Calu3 (cell line): ENCODE measurements at places on chromosomes 16 and 17. TPM values are rescaled to one million over a fixed set of nuclear protein-coding genes. Genes with fewer than 3 reads are reported as not detected.

DNA sequence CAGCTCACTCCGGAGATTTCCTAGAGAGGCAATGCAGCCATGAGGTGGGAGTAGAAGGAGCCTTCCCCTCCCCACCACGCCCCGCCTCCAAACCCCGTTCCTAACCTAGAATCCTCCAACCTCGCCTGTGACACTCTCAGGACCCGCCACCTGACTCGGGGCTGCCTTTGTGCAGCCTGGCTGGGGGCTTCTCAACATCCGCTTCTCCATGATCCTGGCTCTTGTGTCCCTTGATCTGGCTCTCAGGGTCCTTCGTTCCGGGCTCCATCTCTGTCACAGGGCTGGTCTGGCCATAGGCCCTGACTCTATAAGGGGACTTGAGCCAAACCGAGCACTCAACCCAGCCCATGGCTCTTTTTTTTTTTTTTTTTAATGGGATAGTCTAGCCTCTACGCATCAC, 24.3 kb downstream of the CDRT15 start:
- peak overlapping the region; percentile 40 for H3K27ac ChIP-seq
- H3K4me3 ChIP-seq = no peak overlapping the region
- peaks cover 23% of the 10 kb centered on the region for H3K4me1 ChIP-seq
- H3K36me3 ChIP-seq = peaks cover 14% of the 10 kb centered on the region
- DNase-seq = no peak

DNA sequence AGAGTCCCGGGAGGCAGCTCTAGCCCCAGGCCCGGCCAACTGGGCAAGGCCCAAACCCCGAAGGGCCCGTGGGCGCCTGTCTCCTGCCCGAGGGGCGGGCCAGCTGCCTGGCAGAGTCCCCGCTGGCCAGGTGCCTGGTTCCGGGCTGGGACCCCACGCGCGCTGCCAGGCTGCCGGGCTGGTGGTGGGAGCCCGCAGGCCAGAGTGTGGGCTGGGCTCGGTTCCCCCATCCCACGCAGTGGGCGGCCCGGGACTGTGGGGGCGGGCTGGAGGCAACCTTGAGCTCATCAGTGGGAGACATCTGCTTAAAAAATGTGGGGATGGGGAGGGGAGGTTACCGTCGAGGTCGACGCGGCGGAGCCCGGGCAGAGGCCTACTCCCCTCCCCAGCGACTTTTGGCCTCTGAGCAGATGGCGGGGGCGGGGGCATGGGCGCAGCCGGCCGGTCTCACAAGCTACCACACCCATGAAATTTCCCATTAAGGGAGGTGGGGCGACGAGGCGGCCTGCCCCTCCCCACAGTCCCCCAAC, 176.4 kb upstream of the GSE1 start:
- no peaks in the 10 kb centered on the region for H3K36me3 ChIP-seq
- H3K27ac ChIP-seq = no peak overlapping the region
- peaks cover 75% of the 10 kb centered on the region for H3K27me3 ChIP-seq
- no peak overlapping the region for H3K4me3 ChIP-seq

ABCA9 gene
- total RNA-seq = not detected in 2 replicates

DNA sequence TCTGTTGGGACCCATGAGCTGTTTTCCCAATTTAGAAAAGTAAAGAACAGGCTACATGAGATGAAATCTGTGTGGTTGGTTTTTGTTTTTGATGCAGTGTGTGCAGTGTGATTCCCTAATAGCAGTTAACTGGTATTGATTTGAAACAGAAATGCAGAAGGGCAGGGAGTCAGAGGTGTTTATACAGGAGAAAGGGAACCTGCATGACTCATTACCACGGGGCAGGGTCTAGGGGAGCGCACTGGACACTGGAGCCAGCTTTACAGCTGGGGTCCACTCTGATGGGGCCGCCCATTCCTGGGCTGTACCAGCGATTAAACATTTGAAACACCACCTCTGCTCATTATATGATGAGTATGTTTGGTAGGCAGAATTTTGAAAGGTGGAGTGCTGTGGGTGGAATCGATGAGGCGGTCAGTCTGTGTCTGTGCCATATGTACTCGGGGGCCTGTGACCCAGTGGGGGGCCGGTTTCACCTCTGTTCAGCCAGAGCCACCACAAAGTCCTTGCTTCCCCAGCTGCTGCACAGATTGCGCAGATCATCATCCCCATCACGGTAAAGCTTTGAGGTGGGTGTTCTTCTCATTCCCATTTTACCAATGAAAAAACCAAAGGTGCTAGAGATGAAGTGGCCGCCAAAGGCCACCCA, 142.5 kb downstream of the CMIP start:
- H3K4me1 ChIP-seq = peaks cover 68% of the 10 kb centered on the region
- peak overlapping the region; percentile 54 for H3K27ac ChIP-seq
- DNase-seq = peak; percentile 62
- no peaks in the 10 kb centered on the region for H3K27me3 ChIP-seq
- H3K4me3 ChIP-seq = peak overlapping the region; percentile 43
- H3K36me3 ChIP-seq = peaks cover 28% of the 10 kb centered on the region

DNA sequence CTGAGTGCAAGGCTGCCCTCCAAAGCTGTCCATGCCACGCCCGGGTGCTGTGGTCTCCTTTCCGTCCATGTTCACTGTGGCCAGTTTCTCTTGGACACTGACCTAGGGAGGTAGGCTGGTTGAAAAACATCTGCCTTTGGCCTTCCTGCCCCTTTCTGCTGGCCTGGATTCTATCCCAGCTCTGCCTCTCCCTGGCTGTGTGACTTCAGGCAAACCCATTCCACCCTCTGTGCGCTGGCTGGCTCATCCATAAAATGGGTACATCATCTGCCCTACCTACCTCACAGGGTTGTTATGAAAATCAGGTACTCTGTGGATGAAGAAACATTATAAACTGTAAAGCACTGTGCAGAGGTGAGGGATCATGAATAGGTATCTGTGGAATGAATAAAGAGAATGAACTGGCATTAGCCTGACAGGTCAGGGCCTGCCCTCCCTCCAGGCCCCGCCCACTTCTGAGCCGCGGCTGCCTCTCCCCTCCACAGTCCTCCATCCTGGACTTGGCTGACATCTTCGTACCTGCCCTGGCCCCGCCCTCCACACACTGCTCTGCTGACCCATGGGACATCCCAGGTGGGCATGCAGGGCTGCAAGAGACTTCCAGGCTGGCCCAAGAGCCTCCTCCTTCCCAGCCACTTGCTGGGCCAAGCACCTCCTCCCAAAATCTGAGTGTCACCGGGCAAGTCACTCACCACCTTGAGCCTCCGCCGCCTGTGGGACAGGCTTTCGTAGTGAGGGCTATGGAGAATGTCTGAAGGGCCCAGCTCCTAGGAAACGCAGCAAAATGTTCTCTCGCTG, 7.0 kb upstream of the SPATA20 start:
- DNase-seq = peak; percentile 42
- no peaks in the 10 kb centered on the region for H3K27me3 ChIP-seq
- peaks cover 55% of the 10 kb centered on the region for H3K4me1 ChIP-seq
- no peak overlapping the region for H3K27ac ChIP-seq
- no peak overlapping the region for H3K4me3 ChIP-seq

DNA sequence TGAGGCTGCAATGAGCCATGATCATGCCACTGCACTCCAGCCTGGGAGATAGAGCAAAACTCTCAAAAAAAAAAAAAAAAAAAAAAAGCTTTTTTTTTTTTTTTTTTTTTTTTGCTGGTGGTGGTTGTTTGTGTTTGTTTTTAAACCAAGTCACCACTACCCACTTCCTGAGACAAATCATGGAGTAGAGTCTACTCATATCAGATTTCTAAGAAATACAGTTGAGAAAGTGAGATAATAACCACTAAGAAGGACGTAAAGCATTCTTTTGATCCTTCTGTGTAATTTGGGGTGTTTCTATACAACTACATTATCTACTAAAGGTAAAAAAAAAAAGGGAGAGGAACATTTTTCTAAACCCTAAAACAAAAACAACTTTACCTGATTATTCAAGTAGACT, 38.0 kb downstream of the AXIN2 start:
- no peaks in the 10 kb centered on the region for H3K4me1 ChIP-seq
- H3K27ac ChIP-seq = no peak overlapping the region
- no peak overlapping the region for H3K4me3 ChIP-seq

DNA sequence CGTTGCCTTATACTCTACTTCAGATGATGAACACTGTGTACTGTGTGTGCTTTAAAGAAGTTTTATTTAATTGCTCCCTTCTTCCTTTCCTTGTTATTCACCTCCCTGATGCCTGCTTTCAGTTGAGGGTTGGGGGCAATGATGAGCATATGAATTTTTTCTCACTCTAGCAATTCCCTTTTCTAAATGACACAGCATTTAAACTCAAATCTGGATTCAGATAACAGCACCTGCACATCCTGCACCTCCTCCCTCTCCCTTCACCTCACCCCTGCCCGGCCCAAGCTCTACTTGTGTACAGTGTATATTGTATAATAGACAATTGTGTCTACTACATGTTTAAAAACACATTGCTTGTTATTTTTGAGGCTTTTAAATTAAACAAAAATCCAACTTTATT, 13.0 kb upstream of the PNPO start:
- peaks cover 23% of the 10 kb centered on the region for H3K36me3 ChIP-seq
- no peak for DNase-seq
- H3K27ac ChIP-seq = peak overlapping the region; percentile 3
- H3K4me1 ChIP-seq = no peaks in the 10 kb centered on the region

CMTM2 gene
- 0.92 and 0.95 TPM in 2 replicates for total RNA-seq

- no peak overlapping the region for H3K4me3 ChIP-seq
- H3K4me1 ChIP-seq = no peaks in the 10 kb centered on the region
- H3K36me3 ChIP-seq = no peaks in the 10 kb centered on the region
Observed at GRCh38 chr17:228951-229708, 47.7 kb upstream of the DOC2B start.

DNA sequence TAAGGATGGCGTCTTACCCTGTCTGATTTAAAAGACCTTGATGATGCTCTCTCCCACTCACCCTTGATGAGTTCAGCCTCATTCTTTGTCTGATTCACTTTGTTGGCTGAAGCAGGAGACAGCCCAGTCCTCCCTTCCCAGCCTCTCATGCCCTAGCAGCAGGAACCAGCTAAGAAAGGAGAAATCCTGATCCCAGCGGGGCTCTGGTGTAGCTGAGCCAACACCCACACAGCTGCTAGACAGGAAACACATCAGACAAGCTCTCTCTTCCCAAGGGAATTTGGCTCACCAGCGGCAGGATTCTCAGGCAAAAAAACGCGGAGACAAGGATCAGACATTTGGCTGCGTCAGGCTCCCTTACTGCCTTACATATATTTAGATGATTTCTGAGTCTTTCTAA, 211.5 kb downstream of the CDH11 start:
- no peaks in the 10 kb centered on the region for H3K27me3 ChIP-seq
- H3K4me3 ChIP-seq = no peak overlapping the region
- no peaks in the 10 kb centered on the region for H3K4me1 ChIP-seq
- H3K36me3 ChIP-seq = no peaks in the 10 kb centered on the region

DNA sequence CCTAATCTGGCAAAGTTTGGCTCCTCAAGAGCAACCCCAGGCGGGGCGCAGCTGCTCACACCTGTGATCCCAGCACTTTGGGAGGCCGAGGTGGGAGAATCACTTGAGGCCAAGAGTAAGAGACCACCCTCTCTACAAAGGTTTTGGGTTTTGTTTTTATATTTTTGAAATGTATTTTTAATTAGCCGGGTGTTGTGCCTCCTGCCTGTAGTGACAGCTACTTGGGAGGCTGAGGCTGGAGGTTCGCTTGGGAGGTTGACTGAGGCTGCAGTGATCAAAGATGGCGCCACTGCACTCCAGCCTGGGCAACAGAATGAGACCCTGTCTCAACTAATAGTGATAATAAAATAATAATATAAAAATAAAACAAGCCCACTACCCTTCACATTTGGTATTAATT, 756 bp upstream of the USP7 start:
- H3K27me3 ChIP-seq = no peaks in the 10 kb centered on the region
- no peak overlapping the region for H3K27ac ChIP-seq
- H3K4me3 ChIP-seq = peak overlapping the region; percentile 99
- H3K4me1 ChIP-seq = peaks cover 28% of the 10 kb centered on the region
- no peak for DNase-seq
- peaks cover 39% of the 10 kb centered on the region for H3K36me3 ChIP-seq

TSNAXIP1 gene
- total RNA-seq = 1.0 and 1.3 TPM in 2 replicates

MMP28 gene
- not detected in 2 replicates for total RNA-seq

HIC1 gene
- total RNA-seq = 0.61 and 1.2 TPM in 2 replicates

PRR15L gene
- total RNA-seq = 30.2 and 49.1 TPM in 2 replicates

DNA sequence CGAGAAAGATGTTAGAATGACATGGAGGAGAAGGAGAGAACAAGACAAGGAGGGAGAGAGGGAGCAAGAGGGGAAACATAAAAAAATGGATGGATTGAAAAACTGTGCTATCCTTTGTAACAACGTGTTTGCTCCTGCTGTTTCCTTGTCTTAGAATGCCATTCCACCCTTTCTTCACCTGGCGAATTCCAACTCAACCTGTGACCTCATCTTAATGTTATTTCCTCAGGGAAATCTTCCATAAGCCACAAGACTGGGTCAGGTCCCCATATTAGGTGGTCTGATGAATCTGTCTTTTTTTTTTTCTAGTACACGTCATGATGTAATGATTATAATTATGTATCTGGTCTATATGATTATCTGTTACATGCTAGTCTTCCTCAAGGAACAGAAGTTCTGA, 195.0 kb upstream of the MAF start:
- no peak for DNase-seq
- no peak overlapping the region for H3K27ac ChIP-seq
- H3K27me3 ChIP-seq = no peaks in the 10 kb centered on the region
- no peaks in the 10 kb centered on the region for H3K4me1 ChIP-seq
- no peaks in the 10 kb centered on the region for H3K36me3 ChIP-seq

UMOD gene
- total RNA-seq = not detected in 2 replicates

TNFRSF17 gene
- total RNA-seq = not detected in 2 replicates

DNA sequence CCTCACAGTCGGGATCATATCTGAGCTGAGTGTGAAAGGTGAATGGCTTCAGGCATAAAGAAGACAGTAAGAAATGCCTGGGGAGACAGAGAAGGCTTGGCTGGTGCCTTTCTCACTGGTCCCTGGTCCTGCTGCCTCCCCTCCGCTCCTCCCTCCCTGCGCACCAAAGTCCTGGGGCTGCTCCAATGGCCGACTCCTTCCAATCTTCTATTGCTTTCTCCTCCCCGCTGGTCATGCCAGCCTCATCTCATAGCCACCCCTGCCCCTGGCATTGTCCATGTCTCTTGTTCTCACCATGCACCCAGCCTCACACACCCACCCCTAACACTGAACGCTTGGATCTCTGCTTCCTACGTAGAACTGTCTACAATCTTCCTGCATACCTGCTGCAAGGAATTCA, 18.0 kb downstream of the TLE7 start:
- peaks cover 12% of the 10 kb centered on the region for H3K36me3 ChIP-seq
- peaks cover 14% of the 10 kb centered on the region for H3K4me1 ChIP-seq
- no peak overlapping the region for H3K4me3 ChIP-seq
- no peak for DNase-seq
- no peak overlapping the region for H3K27ac ChIP-seq
